ENCODE measurements at places on chromosomes 1 and 21. TPM values are rescaled to one million over a fixed set of nuclear protein-coding genes. Genes with fewer than 3 reads are reported as not detected.

DNA sequence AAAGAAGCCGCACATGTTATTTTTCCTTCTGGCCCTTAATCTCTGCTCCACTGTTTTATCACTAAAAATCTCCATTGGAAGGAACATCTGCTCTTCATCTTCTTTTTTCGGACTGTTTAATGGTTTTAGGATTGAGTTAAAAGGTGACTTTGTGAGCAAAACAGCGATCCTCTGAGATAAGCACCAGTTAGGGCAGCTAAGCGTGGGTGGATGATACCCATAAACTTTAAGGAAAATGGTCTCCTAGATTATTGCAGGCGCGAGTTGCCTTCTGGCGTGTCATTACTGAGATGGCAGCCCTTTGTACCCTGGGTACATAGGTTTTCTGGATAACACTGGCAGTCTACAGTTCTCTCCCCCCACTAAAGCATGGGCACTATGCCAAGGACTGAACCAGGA is 44.0 kb upstream of the HMGB4 start:
- no peak for DNase-seq

- DNase-seq: no peak
Observed at GRCh38 chr21:15006594-15007230, 58.1 kb downstream of the NRIP1 start.

- peak; percentile 42 for DNase-seq
Observed at GRCh38 chr1:22143065-22144033, at the start of gene WNT4. WNT4 (minus strand) TSS chr1:22143097; CDS start chr1:22142922, 175 bp downstream.

DNA sequence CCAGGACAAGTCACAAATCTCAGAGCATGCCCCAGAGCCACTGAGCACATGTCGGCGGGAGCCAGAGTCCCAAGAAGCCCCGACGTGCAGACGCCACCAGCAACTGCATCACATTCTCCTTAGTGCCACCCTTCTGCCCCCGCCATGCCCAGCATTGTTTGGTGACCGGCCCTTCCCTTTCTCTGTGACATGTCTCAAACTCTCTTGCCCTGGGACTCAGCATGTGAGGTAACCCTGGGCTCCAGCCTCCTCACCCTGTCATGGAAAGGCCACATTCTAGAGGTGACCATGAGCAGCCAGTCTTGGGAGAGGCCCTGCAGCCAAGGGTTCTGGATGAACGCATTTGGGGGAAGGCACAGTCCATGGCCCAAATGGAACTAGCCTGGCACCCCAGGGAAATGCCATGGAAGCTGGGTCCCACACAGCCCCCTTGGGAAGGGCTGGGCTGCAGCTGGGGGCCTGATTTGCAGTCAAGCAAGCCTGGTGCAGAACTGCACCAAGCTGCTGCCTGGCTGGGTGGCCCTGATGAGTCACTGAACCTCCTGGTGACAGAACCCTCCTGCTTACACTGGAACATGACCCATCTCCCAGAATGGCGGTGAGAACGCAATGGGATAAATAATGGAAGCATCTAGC is 94.4 kb downstream of the ITPKB start:
- peak; percentile 31 for DNase-seq

DNA sequence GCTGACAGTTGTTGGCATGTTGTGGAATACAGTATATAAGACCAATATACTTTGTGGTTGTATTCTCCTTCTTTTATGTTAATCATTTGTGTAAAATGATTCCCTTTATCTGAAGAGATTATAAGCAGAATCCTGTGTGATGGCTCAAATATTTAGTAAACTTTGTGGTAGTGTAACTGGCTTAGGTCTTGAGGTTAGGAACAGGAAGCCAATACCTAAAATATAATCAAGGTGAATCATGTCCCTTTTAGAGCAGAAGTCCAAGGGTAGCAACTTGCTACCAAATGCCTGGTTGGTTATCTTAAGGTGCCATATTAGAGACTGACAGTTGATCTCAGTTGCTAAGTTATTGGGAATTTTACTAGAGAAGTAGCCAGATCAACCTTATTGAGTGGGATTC is 398.5 kb upstream of the ADAMTS5 start:
- DNase-seq: peak; percentile 38

Gene WNT2B
- total RNA-seq: 0.46 TPM

Gene DPT
- total RNA-seq: not detected

Gene PLD5
- not detected for total RNA-seq

Gene FOXE3
- not detected for total RNA-seq
